ENCODE measurements at places on chromosomes 2 and 18.

DNA sequence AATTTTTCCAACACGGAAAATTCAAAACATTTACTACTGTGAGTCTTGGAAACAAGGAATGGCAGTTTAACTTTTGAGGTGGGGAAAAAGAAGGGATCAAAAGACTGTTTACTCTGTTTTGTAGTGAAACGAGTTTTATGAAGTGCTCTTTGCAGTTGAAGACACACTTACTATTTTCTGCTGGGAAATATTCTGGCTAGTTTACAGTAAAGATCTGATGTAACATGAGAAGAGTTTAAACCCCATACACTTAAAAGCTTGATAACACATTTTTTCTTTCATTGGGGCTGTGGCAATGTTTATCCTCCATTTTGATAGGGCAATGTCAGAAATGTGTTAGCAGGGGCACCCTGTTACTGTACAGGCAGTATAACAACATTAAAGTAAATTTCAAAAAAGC, 124.9 kb upstream of the SMAD7 start:
- DNase-seq = no peak

- no peak for DNase-seq
Observed at GRCh38 chr2:3148716-3149115, 228.9 kb downstream of the EIPR1 start.

DNA sequence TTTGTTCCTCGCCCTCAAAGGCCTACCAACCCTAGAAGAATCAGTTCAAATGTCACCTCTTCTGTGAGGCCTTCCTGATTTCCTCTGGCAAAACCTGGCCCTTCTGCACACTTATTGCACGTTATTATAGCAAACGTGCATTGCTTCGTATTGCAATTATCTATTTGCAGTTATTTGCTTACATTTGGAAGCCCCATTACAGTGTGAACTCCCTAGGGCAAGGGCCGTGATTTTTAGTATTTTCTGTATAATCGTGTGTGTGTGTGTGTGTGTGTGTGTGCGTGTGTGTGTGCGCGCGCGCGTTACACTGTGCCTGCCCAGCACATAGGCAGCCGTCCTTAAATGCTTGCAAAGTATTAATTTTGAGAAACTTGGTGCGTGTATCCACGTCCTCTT, 460 bp upstream of the SEMA4F start:
- no peak for DNase-seq

DNA sequence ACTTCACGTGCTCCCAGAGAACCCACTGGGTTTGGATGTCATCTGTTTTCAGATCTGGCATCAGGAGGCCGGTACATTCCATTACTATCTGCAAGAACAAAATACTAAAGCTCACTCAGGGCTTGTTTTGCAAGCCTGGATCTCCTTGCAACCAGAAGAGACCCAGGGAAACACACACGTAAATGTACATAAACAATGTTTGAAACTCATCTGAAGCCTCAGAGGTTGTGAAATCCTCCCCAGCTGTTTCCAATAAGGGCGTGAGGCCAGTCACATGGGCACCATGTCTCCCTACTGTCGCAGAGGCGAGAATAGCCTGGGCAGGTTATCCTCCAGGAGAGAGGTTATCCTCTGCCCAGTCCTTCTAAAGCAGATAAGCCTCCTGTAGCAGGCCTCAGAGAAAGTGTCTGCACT, 186.9 kb downstream of the GFPT1 start:
- DNase-seq = no peak

DNA sequence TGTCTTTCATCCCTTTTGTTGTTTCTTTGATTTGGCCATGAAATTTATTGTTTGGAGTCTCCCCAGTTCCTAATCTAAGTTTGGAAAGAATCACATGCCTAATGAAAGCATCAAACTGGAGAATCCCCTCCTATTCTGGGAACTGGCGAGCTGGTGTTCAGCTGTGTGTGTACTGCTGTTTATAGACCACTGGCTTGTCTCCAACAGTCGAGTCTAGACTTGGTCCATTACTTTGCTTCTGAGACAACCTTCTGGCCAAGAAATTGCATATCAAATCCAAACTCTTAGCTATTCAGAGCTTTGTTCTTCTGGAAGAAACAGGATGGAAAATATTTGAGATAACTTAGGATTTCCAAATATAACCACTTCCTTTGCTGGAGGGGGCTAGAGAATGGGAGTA, 111.5 kb upstream of the THSD7B start:
- DNase-seq = no peak

- no peak for DNase-seq
Observed at GRCh38 chr2:54212456-54212855, 43.6 kb downstream of the TSPYL6 start.

DNA sequence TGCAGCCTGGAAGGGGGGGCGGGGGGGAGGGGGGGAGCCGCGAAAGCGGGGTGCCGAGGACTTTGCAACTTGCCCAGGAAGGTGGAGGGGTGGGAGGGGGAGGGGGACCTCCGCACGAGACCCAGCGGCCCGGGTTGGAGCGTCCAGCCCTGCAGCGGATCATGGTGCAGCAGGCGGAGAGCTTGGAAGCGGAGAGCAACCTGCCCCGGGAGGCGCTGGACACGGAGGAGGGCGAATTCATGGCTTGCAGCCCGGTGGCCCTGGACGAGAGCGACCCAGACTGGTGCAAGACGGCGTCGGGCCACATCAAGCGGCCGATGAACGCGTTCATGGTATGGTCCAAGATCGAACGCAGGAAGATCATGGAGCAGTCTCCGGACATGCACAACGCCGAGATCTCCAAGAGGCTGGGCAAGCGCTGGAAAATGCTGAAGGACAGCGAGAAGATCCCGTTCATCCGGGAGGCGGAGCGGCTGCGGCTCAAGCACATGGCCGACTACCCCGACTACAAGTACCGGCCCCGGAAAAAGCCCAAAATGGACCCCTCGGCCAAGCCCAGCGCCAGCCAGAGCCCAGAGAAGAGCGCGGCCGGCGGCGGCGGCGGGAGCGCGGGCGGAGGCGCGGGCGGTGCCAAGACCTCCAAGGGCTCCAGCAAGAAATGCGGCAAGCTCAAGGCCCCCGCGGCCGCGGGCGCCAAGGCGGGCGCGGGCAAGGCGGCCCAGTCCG, 540 bp downstream of the SOX11 start:
- DNase-seq = no peak

DNA sequence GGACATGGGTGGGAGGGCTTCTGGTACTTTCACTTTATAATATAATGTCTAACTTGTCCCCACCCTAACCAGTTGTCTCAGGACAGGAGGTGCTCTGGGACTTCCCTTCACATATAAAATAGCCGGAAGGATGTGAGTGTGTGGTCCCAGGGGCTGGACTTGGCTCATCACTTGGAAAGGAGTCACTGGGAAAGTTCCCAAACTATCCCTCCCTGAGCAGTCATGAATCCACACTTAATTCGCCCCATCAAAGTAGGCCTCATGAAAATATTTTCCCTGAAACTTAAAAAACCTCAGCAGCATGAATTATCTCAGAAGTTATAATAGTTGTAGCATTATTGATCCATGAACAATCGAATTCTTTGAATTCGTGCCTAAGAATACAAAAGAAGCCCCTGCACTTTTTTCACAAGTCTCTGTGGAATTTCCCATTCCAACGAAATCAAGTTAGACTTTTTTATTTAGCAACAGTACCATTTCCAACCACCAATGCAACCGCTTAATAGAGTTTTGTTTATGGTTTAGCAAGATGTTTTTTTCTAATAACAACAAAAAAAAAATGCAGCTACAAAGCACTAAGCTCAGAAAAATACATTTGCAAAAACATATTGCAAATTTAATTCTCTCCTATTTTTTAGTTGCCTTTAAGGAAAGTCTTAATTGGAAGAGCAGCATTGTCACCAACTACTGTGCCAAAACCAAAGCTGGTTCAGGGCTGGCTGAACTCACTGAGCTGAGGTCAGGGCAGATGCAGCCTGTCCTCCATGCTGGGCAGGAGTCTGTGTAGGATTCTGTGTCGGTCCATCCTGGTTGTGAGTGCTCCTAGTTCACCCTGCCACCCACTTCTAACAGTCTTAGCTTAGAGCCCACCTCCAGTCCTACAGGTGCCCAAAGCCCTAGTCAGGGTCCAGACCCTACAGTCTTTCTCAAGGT, 68.8 kb upstream of the SPTBN1 start:
- DNase-seq = no peak

DNA sequence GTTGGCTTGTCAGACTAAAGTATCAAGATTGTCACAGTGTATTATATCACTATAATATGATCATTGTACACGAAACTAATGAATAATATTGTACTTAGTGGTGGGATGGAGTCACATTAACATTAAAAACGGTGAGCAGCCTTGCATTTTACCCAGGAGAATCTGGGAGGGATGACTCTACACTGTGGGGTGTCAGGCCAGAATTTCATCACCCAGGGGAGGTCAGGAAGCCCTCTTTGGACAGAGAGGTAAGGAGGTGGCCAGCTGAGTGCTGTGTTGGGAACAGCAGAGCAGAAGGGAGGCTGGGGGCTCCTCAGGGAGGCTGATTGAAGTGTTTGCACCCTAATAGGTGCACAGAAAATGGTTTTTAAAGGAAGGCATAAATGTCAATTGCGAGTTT, 33.0 kb downstream of the CDCA7 start:
- no peak for DNase-seq

DNA sequence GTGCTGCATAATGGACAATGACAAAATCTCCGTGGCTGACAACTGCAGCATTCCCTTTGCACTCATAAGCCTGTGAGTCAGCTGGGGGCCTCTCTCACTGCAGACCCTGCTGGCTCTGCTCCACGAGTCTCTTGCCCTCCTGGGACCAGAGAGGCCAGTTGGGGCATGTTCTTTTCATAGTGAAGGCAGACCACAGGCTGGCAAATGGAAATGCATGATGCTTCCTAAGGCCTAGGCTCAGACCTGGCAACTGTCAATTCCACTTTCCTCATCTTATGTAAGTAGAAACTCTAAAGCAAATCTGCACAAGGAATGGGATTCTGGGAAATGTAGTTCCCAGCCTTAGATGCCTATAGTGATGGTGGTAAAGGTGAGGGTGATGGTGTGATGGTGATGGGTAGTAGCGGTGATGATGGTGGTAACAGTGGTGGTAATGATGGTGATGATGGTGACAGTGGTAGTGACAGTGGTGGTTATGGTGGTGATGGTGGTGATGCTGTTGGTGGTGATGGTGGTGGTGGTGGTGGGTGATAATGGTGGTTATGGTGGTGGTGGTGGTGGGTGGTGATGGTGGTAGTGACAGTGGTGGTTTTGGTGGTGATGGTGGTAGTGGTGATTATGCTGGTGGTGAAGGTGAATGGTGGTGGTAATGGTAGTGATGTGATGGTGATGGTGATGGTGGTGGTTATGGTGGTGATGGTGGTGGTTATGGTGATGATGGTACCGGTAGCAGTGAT, 185.8 kb upstream of the ARL4C start:
- DNase-seq = no peak

DNA sequence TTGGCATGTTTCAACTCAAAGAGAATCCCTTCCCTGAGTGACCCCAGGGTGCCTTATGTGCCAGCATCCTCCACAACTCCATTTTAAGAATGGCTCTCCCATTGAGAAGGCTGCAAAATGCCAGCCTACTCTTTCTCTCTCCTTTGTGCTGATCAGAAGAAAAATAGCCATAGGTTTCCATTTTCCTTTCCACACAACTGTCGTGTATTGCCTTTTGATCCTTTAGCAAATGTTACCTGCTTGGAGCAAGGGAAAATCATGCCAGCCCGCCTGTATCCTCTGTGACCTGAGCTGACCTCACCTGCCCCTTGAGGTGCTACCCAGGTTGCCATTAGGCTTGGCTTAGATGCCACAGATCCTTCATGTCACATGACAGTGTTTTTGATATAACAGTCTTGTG, 38.8 kb downstream of the DPYSL5 start:
- no peak for DNase-seq

DNA sequence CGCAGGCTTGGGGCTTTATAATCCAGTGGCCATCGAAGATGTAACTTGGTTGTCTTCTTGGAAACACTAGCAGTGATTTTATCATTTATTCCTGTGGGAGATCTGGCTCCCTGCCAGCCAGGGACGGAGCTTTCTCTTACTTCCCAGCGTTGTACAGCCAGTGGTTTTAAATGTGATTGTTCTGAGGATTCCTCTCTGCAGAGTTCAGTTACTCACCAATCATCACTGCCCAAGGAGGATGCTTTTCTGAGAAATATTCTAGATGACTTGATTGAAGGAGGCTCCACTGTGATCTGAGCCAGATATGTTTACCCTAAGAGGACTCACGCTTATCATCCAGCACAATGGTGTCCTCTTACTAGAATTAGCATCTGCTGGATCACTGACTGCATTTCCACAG, 744.3 kb downstream of the RNF144A start:
- DNase-seq = no peak

GRCh38 chr18:78778651-78779050, 201.0 kb upstream of the SALL3 start:
- DNase-seq = no peak

GRCh38 chr2:26464390-26465265, 13.3 kb downstream of the OTOF start:
- no peak for DNase-seq

DNA sequence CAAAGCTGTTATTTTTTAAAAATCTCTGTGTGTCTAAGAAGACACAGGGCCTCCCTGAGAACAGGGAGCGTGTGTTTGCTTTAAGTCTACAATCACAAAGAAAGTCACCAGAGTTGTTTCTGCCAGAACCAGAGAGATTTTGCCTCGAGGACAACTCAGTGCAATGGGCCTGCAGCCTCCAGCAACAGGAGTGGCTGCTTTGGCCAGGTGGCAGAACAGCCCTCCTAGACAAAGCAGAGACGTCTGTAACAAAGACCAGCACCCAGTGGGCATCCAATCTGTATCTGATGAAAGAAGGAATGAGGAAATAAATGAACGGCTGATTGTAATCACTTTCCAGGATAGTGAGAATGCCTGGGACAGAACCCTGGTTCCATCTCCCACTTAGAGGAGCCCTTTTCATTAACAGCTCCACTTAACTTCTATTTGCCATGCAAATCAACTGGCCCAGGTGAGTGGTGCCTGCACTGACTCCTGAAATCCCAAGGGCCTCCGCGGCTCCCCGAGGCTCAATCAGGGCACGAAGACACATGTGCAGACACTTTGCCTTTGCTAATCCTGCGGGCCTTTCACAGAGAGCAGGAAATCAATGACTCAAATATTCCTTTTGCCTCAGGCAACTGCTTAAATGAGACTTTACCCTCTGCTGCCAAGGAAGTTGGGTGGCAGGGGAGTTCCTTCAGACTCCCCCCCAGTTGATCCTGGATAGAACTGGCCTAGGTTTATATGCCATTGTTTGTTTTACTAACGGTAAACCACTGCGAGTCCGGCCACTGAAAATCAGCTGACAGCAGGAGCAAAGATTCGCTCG, 146.5 kb downstream of the CABLES1 start:
- no peak for DNase-seq

DNA sequence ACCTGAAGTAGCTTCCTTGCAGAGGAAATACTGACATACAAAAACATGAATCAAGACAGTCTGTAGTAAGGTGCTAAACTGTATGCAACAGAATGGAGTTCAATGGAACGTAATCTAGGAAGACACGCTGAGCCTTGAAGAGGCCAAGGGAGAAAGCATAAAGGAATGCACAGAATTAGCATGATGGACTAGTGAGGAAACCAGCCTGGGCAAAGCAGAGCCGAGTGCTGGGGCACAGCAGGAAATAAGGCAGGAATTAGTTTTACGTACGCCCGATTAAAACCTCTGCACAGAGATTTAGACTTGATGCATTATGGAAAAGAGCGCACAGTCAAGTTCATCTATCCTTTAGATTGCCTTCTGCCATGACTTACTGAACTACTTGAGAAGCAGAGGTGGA, 200.3 kb downstream of the DLGAP1 start:
- no peak for DNase-seq

- DNase-seq = no peak
Observed at GRCh38 chr2:236646441-236646840, 76.8 kb downstream of the ACKR3 start.

- DNase-seq = no peak
Observed at GRCh38 chr2:62465741-62466502, 40.1 kb downstream of the TMEM17 start.

Data from NCI-H1417 treated with DMSO at 0.1 percent for 48 hours (cell line).